ENCODE measurements at places on chromosomes 11 and 22. TPM values are rescaled to one million over a fixed set of nuclear protein-coding genes. Genes with fewer than 3 reads are reported as not detected.

DNA sequence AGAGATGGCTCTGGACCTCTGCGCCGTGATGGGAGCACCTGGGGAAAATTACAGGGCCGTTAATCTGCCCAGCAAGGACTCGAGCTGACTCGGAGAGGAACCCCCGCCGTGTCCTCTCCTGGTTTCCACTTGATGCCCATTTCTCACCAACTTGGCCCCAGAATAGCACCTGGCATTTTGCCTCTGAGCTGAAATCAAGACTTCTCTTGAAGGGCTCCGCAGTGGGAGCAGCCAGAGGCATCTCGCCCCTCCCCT is 19.0 kb upstream of the CABP7 start:
- no peak for DNase-seq

- DNase-seq: no peak
Measured at GRCh38 chr11:111479666-111480065, 32.5 kb downstream of the BTG4 start.

GRCh38 chr22:36761553-36762240 is 14.2 kb downstream of the IFT27 start:
- no peak for DNase-seq

The TTC36 gene
- 2.3 TPM for polyA plus RNA-seq

All from left renal pelvis (tissue), 4 donors.